ENCODE measurements at places on chromosomes 12 and 14.

DNA sequence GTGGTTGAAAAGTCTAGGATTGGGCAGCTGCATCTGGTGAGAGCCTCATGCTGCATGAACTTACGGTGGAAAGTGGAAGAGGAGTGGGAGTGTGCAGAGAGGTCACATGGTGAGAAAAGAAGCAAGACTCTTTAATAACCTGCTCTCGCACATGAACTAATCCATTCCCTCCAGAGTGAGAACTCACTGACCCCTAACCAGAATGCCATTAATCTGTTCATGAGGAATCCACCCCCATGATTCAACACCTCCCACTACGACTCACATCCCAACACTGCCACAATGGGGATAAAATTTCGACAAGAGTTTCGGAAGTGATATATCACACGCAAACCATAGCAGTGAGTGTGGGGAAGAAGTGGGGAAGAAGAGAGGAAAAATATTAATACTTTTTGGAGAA is 377.4 kb downstream of the NAV3 start:
- no peak for DNase-seq

DNA sequence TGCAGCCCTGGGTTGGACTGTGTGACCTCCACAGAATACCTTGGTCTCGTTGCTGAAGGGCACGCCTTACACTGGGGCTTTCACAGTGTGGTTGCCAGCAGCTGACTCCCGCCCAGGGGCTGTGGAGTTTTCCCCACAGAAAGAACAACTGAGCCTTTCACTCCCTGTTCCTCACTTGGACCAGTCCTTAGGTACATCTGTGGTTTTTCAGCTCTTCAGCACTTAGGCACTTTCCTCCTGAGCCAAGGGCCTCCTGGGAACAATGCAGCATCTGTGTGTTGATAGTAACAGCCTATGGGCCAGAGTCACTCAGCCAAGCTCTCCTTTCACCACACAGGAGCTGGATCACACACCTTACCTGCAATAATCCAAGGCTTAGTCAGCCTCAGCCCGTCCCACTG is 25.0 kb downstream of the ERP27 start:
- DNase-seq = no peak

- no peak for DNase-seq
Measured at GRCh38 chr14:21668377-21668776, 5.2 kb downstream of the OR4E1 start.

DNA sequence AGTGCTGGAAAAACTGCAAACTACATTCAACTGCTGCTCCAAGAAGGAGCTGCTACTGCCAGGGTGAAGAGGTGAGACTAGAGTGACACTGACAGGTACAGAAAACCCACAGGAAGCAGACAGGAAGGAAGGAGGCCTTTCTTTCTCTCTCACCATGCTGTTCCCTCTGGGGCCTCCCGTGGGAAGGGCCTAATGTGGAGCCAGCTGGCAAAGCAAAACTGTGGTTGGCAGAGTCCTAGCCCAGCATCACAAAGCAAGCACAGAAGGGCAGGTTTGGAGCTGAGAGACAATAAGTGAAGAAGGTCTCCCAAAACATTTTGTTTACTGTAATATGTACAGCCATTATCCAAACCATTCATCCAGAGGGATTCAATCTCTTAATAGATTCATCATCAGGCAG is 122.5 kb upstream of the MAX start:
- DNase-seq = no peak

GRCh38 chr12:45518291-45519235 is 210.9 kb upstream of the ARID2 start:
- DNase-seq = peak; percentile 9
